ENCODE measurements at places on chromosomes 5 and 9. TPM values are rescaled to one million over a fixed set of nuclear protein-coding genes. Genes with fewer than 3 reads are reported as not detected.

DNA sequence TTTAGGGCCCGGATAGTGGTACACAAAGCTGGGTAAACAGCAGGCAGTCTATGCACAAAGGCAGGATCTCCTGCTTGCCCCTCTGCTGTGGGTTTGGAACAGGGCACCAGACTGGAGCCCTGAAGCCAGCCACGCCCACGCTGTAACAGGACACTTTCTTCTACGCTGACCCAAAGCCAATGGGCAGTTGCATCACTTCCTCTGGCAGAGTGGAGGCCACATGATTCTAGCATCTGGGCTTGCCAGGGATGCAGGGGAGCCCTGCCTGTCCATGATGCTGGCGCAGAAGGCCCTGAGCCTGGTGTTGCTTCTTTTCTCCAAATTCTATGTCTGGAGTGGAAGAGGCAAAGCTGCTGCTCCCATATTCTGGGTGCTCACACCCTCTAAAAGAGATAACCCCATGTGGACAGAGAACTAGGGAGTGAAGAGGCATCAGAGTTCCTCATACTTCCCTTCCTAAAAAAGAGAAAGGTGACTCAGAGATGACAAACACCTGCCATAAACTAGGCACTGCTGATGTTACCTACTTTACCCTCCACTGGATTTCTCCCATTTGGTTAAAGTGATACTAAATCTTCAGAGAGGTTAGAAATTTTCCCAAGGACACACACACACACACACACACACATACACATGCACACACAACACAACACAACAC is 260.3 kb upstream of the KLF4 start:
- peak; percentile 95 for DNase-seq

GRCh38 chr9:26163931-26164330 is 485.7 kb upstream of the TUSC1 start:
- DNase-seq, result no peak

- no peak for DNase-seq
Observed at GRCh38 chr9:22159586-22159985, 150.5 kb upstream of the CDKN2B start.

GRCh38 chr5:1516615-1517601 is 6.9 kb downstream of the LPCAT1 start:
- no peak for DNase-seq

DNA sequence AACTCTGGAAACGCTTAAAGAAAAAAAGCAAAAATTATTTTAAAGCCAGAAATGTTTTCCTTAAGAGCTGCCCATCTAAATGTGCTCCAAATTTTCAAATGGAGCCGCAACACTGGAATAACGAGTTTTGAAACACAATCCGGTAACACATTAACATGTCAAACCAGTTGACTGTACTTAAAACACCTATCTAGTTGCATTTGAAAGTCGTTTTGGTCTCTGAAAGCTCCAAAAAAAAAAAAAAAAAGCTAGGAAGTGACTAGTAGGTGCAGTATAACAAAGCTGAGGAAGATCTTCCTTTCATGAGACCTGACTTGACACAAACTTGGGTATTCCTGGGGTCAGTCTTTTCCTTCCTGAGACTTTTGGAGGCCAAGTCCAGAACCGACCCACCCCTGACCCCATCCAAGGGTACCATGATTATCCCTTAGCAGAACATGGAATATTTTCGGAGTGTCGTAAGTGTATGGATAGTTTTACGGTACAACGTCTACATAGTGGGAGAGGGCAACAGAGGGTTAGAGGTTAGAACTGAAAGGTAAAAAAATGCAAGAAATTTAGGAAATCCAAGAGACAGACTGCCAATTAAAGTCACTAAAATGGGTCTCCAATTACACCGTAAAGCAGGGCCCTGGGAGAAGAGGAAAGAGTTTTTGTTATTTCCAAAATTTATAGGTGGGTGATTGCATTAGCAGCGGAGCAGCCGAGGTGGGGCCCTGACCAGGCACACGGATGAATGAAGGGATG is 812 bp downstream of the CETN3 start:
- DNase-seq, result peak; percentile 6

- no peak for DNase-seq
Observed at GRCh38 chr5:154587123-154588026, 109.3 kb upstream of the HAND1 start.

GRCh38 chr9:107190061-107190935 is 92.8 kb upstream of the RAD23B start:
- no peak for DNase-seq

DNA sequence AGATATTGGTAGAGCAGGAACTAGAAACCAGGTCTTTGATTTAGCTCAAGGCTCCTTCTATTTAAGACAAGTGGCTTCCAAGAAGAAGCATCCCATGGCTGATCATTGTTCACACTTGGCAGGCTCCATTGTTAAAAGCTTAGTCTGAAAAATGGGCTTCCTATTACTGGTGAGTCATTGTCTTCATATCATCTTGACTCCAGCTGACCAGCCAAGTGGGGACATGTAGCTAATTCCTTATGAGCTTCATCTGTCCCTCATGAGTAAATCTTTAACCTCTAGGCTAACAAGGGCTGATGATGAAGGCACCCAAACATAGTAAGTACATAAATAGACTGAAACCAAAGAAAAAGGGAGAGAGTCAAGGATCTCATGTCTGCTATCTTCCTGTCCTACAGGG is 530.3 kb upstream of the KLF4 start:
- DNase-seq, result peak; percentile 9

- no peak for DNase-seq
Observed at GRCh38 chr9:87753313-87753712, 27.4 kb downstream of the CTSL start.

DNA sequence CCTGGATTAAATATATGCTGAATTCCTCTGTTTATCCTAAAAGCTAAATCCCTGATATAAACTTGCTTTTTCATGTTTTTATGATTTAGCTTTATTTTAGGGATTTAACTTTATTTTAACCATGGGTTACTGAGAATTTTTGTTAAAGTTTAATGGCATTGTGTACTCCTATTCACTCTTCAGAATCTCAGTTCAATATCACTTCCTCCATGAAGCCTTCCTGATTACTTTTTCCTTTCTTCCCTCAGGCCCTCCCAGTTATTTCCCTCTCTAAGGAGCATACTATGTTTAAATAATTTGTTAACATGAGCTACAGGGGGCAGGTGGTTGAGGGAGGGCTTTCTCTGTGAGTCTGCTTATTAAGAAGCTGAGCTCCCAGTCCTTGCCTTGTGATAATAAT is 149.9 kb downstream of the MTX3 start:
- no peak for DNase-seq

DNA sequence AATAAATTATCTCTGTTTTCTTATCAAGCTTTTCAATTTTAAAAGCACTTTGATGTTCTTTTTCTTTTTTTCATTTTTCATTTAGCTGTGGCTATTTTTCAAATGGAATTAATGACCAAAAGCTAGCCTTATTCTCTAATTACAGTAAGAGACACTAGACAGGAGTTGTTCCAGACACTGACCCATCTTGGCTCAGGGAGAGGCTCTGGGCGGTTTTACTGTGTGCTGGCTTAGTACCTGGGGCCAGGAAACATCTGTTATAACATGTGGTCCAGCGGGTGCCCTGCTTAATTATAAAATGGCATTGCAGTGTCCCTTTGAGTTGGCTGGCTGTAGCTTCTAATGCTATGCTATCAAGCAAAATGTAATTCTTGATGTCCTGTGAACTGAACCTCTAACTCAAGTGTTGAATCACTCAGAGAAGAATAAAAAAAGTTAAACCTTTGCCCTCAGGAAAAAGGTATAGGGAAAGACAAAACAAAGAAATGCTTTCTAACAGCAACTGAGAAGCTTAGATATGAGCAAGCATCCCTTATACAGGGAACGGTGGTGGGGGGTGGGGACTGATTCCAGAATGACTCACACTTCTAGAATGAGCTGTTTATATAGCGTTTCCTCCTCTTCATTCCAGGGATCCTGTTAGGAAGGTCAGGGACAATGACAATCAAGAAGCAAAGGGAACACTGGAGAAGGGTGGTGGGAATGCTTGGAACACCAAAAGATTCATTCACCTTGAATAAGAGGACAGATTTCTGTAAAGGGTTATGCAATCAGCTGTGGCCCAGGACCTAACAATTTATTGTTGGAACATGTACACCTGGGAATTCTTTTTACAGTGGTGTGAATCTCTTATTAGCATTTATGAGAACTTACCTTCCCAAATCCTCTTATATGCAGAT is 58.7 kb upstream of the NFIB start:
- peak; percentile 38 for DNase-seq

DNA sequence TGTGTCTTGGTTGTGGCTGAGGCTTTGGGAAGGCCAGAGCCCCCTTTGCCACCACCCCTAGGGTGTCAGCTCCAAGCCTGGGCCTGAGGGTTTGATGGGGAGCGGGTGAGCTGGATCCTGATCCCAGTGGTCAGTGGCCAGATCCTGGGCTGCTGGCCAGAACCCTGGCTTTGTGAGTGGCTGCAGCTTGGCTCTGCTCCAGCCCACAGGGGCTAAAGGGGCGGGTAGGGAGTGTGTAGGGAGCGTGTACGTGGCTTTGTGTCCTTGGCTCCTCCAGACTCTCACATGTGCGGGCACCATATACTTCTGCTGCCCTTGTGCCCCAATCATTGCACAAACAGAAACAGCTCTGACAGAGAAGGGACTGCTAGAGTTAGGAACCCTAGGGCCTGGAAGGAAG is 1.2 kb upstream of the IL11RA start:
- peak; percentile 84 for DNase-seq

DNA sequence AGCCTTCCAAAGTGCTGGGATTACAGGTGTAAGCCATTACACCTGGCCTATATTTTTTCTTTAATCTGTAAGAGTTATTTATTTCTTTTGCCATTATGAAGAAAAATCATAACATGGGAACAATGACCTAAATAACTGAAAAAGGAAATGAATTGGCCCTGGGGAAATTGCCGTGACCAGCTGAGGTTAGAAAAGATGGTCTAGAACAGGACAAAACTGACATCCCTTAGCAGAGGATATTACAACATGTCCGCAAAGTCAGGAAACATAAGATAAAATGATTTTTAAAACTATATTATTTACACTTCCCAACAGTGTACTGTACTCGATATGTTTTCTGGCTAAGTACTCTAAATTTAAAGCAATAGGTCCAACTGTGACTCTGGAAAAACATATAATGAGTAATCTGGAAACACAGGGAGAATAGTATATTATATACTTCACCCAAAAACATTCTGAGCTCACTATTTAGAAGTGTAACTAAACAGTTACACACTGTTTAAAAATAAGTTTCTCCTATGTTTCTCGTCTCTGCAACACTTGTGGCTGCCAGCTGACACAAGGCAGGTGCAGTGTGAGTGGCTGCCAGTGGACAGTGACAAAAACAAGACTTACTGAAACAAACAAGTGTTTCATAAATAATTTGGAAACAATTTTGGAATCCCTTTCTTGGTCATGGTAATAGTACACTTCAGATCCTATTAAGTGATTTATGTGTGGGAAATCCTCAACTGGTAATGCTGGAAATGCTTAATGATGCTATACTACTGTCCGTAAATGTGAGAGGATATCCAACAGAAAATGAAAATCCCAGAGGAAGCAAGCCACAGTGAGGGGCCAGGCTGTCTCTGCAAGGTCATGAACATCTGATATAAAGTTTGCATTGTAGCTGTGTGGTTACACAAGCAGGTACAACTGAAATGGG is 69.1 kb downstream of the C9orf85 start:
- peak; percentile 60 for DNase-seq

DNA sequence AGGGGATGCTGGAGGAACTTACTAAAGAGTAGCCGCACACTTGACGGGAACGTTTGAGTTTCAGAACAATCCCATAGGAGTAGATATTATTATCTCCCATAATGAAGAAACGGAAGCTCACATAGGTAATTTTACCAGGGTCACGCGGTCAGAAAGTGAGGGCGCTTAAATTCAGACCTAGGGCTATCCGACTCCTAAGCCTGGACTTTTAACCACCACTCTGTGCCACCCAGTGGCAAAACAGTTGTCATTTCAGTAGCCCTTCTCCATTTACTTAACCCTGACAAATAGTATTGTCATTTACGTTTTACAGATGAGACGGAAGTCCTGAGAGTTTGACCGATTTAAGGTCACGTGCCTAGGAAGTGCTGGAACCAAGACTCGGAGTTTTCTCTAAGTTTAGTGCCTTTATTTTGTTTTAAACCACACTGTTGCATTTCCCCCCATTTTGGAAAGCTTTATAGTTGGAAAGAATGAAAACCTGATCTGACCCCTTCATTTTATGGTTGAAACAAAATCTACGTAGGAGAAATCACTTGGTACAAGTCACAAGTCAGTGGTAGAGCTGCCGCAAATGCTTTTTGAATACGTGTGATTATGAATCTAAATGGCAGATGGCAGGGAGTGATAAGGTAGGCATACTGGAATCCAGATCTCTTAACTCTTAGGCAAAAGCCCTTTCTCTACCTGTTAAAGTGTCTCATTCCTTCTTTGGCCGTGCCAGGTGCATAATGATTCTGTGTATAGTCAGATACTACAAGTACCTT is 650 bp downstream of the MRRF start:
- peak; percentile 72 for DNase-seq

GRCh38 chr5:74433255-74433895 is 207.2 kb downstream of the ENC1 start:
- peak; percentile 17 for DNase-seq

- peak; percentile 80 for DNase-seq
Observed at GRCh38 chr9:105694190-105694847, at the start of gene TMEM38B. TSS of gene TMEM38B (plus strand) at chr9:105694541. CDS start at chr9:105694661, 120 bp downstream.

DNA sequence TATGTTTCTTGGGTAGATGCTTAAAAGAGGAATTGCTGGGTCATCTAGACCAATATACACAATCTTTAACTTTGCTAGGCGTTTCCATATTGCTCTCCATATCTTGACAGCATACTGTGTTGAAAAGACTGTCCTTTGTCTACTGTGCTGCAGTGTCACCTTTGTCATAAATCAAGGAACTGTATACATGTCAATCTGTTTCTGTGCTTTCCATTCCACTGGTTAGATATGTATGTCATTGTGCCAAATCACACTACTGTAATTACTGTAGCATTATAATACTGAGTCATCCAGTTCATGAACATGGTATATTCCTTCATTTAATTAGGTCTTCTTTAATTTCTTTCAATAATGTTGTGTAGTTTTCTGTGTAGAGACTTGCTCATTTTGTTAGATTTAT is 149.7 kb upstream of the RASGRF2 start:
- DNase-seq, result no peak

DNA sequence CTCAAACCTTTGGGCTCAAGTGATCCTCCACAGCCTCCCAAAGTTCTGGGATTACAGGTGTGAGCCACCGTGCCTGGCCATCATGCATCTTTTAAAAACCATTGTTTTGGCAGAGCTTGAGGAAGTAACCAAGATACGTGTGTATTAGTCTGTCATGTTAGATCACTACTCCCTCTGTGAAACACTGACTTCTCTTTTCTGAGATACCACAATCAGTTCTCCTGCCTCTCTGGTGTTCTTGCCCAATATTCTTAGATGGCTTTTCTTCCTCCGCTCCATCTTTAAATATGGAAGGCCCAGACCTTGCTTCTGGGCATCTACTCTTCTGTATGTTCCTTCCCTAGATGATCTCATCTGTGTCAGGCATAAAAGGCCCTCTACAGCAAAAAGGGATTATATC is 14.2 kb upstream of the CCNB1 start:
- no peak for DNase-seq

Gene IGIP
- total RNA-seq, result 8.1 TPM

Gene PCDHA10
- total RNA-seq, result 0.05 TPM

Gene C7
- total RNA-seq, result 3.6 TPM

Gene MCTP1
- total RNA-seq, result 5.2 TPM

Gene GHR
- total RNA-seq, result 0.75 TPM

Gene NRARP
- 1.2 TPM for total RNA-seq

Gene ESM1
- not detected for total RNA-seq

Gene F2RL2
- 0.31 TPM for total RNA-seq
